Osteocyte (in vitro differentiated cells): ENCODE measurements at places on chromosomes 5 and 9. TPM values are rescaled to one million over a fixed set of nuclear protein-coding genes. Genes with fewer than 3 reads are reported as not detected.

- H3K27me3 ChIP-seq = no peaks in the 10 kb centered on the region
- peaks cover 13% of the 10 kb centered on the region for H3K36me3 ChIP-seq
- no peaks in the 10 kb centered on the region for H3K4me1 ChIP-seq
- peak; percentile 74 for DNase-seq
- H3K4me3 ChIP-seq = no peak overlapping the region
Measured at GRCh38 chr9:93677048-93677571, 100.7 kb downstream of the PHF2 start.

GRCh38 chr5:15702102-15702501, 202.1 kb downstream of the FBXL7 start:
- H3K27ac ChIP-seq = peak overlapping the region; percentile 50
- H3K27me3 ChIP-seq = no peaks in the 10 kb centered on the region
- peaks cover 2% of the 10 kb centered on the region for H3K36me3 ChIP-seq
- no peak overlapping the region for H3K4me3 ChIP-seq
- no peak for DNase-seq
- peaks cover 55% of the 10 kb centered on the region for H3K4me1 ChIP-seq

GRCh38 chr9:108911820-108912219, 22.1 kb downstream of the ELP1 start:
- H3K27me3 ChIP-seq = no peaks in the 10 kb centered on the region
- peaks cover 50% of the 10 kb centered on the region for H3K36me3 ChIP-seq
- H3K4me1 ChIP-seq = no peaks in the 10 kb centered on the region
- DNase-seq = no peak
- no peak overlapping the region for H3K4me3 ChIP-seq
- no peak overlapping the region for H3K27ac ChIP-seq

DNA sequence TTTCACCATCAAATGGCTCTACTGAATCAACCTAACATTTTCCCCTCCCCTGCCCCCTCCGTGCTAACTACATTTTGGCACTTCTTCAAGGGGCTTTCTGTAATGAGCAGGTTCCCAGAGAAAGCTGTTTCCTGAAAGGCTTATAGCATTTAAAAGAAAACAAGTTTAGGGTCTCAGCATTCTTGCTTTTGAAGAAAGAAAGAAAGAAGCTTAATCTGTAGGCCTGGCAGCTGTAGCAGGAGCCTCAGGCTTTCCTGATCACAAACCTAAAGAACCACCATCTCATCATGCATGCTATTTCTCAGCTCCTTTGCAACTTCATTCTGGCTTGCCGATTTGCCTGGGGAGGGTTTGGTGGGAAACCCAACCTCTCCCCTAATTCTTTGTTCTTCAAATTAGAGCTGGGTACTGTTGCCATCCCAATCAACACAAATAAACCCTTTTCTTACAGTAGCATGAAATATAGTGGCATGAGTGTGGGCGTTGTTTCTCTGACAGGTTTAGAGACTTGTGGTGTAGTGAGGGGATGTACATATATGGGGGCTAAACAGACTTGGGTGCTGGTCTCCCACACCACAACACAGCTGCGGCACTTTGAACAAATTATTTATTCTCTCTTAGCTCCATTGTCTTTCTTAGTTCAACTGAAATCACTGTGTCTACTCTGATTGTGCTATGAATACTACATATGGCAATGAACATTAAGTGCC, 160.5 kb upstream of the TNC start:
- peaks cover 5% of the 10 kb centered on the region for H3K36me3 ChIP-seq
- no peaks in the 10 kb centered on the region for H3K27me3 ChIP-seq
- peaks cover 12% of the 10 kb centered on the region for H3K4me1 ChIP-seq
- no peak overlapping the region for H3K4me3 ChIP-seq
- DNase-seq = no peak

- H3K4me3 ChIP-seq = no peak overlapping the region
- no peaks in the 10 kb centered on the region for H3K36me3 ChIP-seq
- DNase-seq = no peak
- no peaks in the 10 kb centered on the region for H3K4me1 ChIP-seq
Measured at GRCh38 chr9:75873712-75874111, 16.8 kb upstream of the PCSK5 start.

GRCh38 chr9:111805830-111806241, 11.1 kb upstream of the SHOC1 start:
- peak overlapping the region; percentile 66 for H3K27ac ChIP-seq
- peaks cover 13% of the 10 kb centered on the region for H3K4me1 ChIP-seq
- no peak overlapping the region for H3K4me3 ChIP-seq
- H3K27me3 ChIP-seq = no peaks in the 10 kb centered on the region
- peaks cover 3% of the 10 kb centered on the region for H3K36me3 ChIP-seq

- H3K27me3 ChIP-seq = peaks cover 57% of the 10 kb centered on the region
- peaks cover 6% of the 10 kb centered on the region for H3K4me1 ChIP-seq
- DNase-seq = no peak
- H3K36me3 ChIP-seq = no peaks in the 10 kb centered on the region
Measured at GRCh38 chr9:122164286-122164685, 4.6 kb downstream of the MORN5 start.

- H3K36me3 ChIP-seq = peaks cover 3% of the 10 kb centered on the region
- DNase-seq = no peak
- H3K27me3 ChIP-seq = peaks cover 1% of the 10 kb centered on the region
- H3K4me1 ChIP-seq = peaks cover 9% of the 10 kb centered on the region
Measured at GRCh38 chr9:22203371-22204138, 194.4 kb upstream of the CDKN2B start.

DNA sequence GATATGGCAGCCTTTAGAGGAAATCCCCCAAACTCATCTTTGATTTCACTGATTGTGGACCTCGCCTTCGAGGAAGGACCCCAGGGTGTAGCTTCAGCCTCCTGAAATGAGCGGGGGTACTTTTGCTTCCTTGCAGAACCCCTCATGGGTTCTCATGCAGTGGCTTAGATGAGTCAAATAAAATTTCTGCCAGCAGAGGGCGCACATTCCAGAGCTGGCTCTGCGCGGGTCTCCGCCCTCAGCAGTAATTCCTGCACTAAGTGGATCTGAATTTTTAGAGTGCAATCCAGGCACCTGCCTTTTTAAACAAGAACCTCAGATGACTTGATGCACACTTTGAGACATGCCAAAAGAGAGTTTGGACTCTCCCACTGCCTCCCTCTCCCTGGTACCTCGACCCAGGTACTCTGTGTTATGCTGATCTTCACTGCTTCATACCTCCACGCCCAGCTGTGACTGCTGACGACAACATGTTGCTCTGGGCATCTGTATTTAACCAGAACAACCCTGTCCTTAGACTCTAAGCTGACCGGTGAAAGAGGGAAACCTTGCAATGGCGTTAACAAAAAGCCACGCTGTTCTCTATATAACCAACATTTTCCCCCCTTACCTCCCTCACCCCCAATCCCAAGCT, 7.3 kb downstream of the EGFLAM start:
- no peaks in the 10 kb centered on the region for H3K36me3 ChIP-seq
- DNase-seq = peak; percentile 88
- peaks cover 60% of the 10 kb centered on the region for H3K27me3 ChIP-seq
- no peak overlapping the region for H3K27ac ChIP-seq
- no peaks in the 10 kb centered on the region for H3K4me1 ChIP-seq

NIPAL4 gene
- total RNA-seq = 2.3 and 2.4 TPM in 2 replicates

NSG2 gene
- not detected in 2 replicates for total RNA-seq

LCN2 gene
- total RNA-seq = not detected in 2 replicates

DNA sequence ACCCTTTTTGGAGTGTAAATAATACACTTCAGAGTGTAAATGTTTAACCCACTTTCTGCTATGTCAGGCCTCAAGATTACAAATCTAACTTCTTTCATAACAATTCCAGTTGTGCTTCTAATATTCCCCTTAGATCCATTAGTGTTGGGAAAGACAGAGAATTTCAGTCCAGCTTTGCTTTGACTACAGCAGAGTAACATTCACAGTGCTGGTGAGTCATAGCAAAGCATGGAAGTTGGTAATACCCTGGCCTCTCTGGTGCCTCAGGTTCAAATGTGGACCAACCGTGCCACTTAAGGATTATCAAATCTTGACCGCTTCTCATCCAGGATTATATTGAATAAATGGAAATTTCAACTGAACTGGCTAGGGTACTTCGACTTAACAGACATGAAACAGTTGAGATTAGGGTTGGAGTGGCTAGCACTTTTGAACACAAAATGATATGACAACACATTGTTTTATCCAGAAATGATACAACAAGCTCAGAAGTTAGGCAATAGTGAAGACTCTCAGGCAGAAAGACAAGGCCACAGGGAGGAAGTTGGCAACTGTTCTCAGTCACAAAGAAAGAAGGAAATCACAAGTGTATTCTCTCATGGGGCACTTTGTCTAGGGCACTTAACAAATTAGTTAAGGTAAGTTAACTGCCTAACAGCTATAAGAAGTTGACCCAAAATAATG, 24.4 kb upstream of the RASA1 start:
- H3K4me3 ChIP-seq = no peak overlapping the region
- H3K36me3 ChIP-seq = no peaks in the 10 kb centered on the region
- H3K27ac ChIP-seq = no peak overlapping the region
- DNase-seq = no peak

GRCh38 chr5:6187501-6187900, 190.8 kb downstream of the MED10 start:
- no peak overlapping the region for H3K27ac ChIP-seq
- no peaks in the 10 kb centered on the region for H3K27me3 ChIP-seq
- no peak for DNase-seq

WNT8A gene
- total RNA-seq = not detected in 2 replicates

MAMDC4 gene
- 7.4 and 9.4 TPM in 2 replicates for total RNA-seq

- H3K4me3 ChIP-seq = no peak overlapping the region
- H3K4me1 ChIP-seq = no peaks in the 10 kb centered on the region
- no peak for DNase-seq
- H3K27ac ChIP-seq = no peak overlapping the region
- no peaks in the 10 kb centered on the region for H3K36me3 ChIP-seq
- peaks cover 3% of the 10 kb centered on the region for H3K27me3 ChIP-seq
Measured at GRCh38 chr9:71106992-71107391, 14.4 kb downstream of the TRPM3 start.

FOXD4L4 gene
- not detected in 2 replicates for total RNA-seq

- H3K36me3 ChIP-seq = peaks cover 2% of the 10 kb centered on the region
- peak overlapping the region; percentile 30 for H3K4me3 ChIP-seq
Measured at GRCh38 chr5:169668732-169669131, 31.7 kb downstream of the DOCK2 start.

GPR151 gene
- not detected in 2 replicates for total RNA-seq

GRCh38 chr5:150158170-150158949, 2.7 kb upstream of the PDGFRB start:
- H3K4me1 ChIP-seq = peaks cover 67% of the 10 kb centered on the region
- no peaks in the 10 kb centered on the region for H3K27me3 ChIP-seq
- peak overlapping the region; percentile 94 for H3K27ac ChIP-seq
- H3K4me3 ChIP-seq = peak overlapping the region; percentile 67
- DNase-seq = peak; percentile 89

GRCh38 chr9:75109210-75109839, 21.0 kb downstream of the OSTF1 start:
- no peak for DNase-seq
- no peaks in the 10 kb centered on the region for H3K36me3 ChIP-seq
- H3K27ac ChIP-seq = no peak overlapping the region
- H3K4me1 ChIP-seq = peaks cover 17% of the 10 kb centered on the region

GRCh38 chr5:135753990-135754389, 80.5 kb upstream of the SLC25A48 start:
- H3K27me3 ChIP-seq = no peaks in the 10 kb centered on the region
- H3K36me3 ChIP-seq = no peaks in the 10 kb centered on the region
- DNase-seq = peak; percentile 6
- H3K4me1 ChIP-seq = no peaks in the 10 kb centered on the region

DNA sequence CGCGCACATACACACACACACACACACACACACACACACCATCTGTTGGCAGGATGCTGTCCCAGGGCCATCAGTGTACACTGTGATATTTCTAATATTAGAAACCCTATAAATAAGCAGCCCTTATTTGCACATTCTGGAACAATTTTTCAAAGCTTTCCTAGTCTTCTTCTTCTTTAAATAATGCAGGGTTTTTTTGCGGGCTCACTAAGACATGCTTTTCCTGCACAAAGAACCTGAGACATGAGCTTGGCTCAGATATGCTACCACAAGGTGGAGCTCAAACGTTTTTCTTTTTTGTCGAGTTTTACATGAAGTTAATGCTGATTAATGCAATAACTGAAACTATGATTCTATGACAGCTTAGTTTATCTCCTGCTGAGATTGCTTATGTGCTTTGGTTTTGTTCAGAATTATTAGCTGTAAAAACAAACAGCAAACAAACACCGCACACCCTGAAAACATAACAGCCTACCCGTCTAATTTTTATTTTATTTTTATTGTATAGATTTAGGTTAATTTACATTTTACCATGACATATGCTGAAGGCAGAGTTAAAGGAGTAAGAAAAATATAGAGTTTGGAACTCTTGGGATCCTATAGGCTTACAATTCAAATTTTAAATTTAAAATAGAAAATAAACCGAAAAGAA, 95.8 kb downstream of the ALDH1A1 start:
- H3K27ac ChIP-seq = no peak overlapping the region
- DNase-seq = no peak
- no peak overlapping the region for H3K4me3 ChIP-seq
- no peaks in the 10 kb centered on the region for H3K36me3 ChIP-seq

DNA sequence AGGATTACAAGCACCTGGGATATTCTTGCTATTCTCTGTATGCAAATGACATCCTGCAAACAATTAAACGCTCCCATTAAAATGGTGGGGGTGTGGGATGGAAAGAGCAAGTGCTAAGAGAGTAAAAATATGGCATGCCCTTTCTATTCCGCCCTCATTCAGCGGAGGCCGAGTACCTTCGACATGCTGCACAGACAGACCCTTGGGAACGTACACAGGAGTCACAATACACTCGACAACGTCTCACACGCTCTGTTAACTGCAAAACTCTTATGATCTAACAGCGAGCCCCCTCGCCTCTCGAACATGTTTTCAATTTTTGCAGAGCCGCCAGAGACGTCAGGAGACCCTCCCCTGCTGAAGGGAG, 322.2 kb downstream of the CEMIP2 start:
- peaks cover 7% of the 10 kb centered on the region for H3K4me1 ChIP-seq
- H3K27me3 ChIP-seq = peaks cover 40% of the 10 kb centered on the region
- H3K4me3 ChIP-seq = peak overlapping the region; percentile 71
- no peak overlapping the region for H3K27ac ChIP-seq

- no peak for DNase-seq
- H3K4me1 ChIP-seq = no peaks in the 10 kb centered on the region
- H3K4me3 ChIP-seq = no peak overlapping the region
Measured at GRCh38 chr5:43889233-43889632, 286.3 kb downstream of the NNT start.

DNA sequence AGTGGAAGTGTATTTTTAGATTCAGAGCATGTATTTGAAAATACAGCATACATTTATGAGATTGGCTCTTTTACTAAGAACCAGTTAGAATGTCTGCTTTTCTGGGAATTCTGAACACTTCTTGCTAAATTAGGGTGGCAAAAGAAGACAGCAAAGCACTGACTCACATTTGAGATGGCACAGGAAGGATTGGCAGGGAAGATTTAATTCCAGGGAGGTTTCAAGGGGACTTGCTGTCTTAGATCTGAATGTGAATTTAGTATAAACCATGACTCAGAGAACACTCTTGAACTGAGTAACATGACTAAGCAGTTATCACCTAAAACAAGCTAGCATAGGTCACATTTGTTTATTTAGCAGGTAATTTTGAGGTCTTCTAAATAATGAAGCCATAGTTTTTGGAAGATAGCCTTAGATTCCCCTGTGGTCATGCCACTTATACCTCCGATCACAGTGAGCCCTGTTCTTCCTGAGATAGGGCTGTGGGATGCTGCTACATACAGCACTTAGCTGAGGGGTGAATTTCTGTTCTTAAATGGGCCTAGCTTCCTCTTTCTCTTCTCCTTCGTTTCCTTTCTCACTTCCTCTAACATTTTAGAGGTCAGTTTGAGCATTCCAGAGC, 173.8 kb downstream of the PCSK1 start:
- peak overlapping the region; percentile 83 for H3K27ac ChIP-seq
- H3K27me3 ChIP-seq = no peaks in the 10 kb centered on the region
- H3K36me3 ChIP-seq = no peaks in the 10 kb centered on the region
- peaks cover 50% of the 10 kb centered on the region for H3K4me1 ChIP-seq
- no peak overlapping the region for H3K4me3 ChIP-seq
